T-helper 22 cell (primary cell): ENCODE measurements at places on chromosomes 4 and X.

DNA sequence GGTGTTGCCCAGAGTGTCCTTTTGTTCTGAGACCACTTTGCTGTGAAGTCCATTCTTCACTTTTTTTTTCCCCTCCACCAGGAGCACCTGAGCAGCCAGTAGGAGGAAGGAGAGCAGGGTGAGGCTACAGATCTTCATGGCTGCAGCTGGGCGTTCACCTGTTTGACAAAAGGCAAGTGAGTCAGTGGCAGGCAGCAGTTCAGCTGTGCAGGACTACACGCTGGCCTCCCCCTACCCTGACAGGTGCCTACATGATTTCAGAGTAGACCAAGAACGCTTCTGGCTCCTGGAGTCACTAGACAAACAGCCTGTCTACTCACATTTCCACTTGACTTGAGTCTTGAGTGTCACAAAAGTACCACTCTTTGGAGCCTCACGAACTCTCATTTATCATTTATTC lies 2.0 kb downstream of the FGFBP1 start:
- no peak for DNase-seq

- no peak for DNase-seq
Observed at GRCh38 chrX:133185119-133185518, 33.0 kb downstream of the TFDP3 start.

- DNase-seq, result no peak
Observed at GRCh38 chr4:21512353-21512752, 436.2 kb downstream of the KCNIP4 start.

DNA sequence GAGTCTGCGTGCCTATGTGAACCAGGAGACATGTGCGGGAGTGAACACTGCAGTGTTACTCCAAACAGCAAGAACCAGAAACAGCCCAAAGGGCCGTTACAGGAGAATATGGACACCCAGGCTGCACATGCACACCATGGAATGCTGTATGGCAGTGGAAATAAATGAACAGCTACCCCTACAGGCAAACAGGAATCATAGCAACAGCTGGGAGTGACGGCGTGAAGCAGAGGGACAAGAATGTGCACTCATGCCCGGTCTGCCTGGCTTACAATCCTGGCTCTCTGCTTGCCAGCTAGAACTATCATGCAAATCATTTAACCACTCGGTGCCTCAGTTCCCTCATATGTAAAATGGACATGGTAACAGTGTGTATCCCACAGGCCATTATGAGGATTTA lies 16.6 kb downstream of the GPKOW start:
- DNase-seq, result no peak

DNA sequence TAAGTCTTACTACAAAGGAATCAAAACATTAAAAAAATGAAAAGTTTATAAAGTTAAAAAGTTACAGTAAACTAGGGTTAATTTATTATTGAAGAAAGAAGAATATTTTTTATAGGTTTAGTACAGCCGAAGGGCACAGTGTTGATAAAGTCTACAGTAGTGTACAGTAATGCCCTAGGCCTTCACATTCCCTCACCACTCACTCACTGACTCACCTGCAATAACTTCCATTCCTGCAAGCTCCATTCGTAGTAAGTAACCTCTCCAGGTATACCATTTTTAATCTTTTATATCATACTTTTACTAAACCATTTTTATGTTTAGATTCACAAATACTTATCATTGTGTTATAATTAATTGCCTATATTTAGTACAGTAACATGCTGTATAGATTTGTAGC lies 307.5 kb upstream of the FAM241A start:
- no peak for DNase-seq
